NCI-H2029 (cell line): ENCODE measurements at places on chromosomes 4 and X.

GRCh38 chr4:111641813-111642579 is 503.3 kb upstream of the FAM241A start:
- DNase-seq: peak; percentile 2

GRCh38 chrX:46572340-46572936 is 1.1 kb upstream of the CHST7 start:
- DNase-seq: no peak

- DNase-seq: no peak
Measured at GRCh38 chr4:38086151-38086848, 126.1 kb downstream of the PTTG2 start.

GRCh38 chr4:165720411-165721082 is 152.5 kb upstream of the TLL1 start:
- no peak for DNase-seq

DNA sequence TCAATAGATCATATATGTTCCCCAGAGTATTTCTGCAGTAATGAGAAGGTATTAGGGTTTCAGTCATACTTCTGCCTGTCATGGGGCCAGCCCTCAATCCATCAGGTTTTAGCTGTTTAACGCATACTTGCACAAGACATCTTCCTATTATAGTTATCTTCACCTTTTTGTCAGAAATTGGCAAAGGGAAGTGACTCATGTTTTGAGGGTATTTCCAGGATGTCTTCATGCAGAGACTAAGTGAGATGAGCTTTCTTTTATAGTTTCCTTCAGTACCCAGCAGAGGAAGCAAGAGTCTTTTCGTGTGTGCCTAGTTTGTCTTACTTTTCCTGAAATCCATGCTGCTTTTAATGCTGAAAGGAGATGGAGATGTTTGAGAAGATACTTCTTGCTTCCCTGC is 9.5 kb downstream of the CSTF2 start:
- no peak for DNase-seq

GRCh38 chr4:155419266-155419665 is 42.5 kb upstream of the MAP9 start:
- DNase-seq: no peak
